ENCODE measurements at places on chromosomes 2 and 18.

- DNase-seq = no peak
Measured at GRCh38 chr18:59359576-59359952, 499 bp upstream of the LMAN1 start.

- no peak for DNase-seq
Measured at GRCh38 chr2:63872571-63873328, 31.1 kb downstream of the UGP2 start.

DNA sequence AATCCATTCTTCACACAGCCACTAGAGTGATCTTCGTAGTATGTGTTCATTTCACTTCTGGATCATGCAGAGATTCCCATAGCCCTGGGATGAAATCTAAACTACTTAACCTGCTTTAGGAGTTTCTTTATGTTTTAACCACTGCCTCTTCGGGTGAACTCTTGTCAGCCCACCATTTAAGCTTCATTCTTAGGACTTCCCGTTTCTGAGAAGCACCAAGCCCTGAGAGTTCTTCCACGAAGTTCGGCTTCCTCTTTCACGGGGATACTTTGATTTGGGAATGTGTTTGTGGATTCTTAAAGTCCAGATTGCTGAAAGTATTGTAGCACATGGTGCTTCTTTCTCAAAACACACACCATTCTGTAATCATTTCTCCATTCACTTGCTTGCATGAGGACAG, 205.0 kb downstream of the UBE2E3 start:
- no peak for DNase-seq

DNA sequence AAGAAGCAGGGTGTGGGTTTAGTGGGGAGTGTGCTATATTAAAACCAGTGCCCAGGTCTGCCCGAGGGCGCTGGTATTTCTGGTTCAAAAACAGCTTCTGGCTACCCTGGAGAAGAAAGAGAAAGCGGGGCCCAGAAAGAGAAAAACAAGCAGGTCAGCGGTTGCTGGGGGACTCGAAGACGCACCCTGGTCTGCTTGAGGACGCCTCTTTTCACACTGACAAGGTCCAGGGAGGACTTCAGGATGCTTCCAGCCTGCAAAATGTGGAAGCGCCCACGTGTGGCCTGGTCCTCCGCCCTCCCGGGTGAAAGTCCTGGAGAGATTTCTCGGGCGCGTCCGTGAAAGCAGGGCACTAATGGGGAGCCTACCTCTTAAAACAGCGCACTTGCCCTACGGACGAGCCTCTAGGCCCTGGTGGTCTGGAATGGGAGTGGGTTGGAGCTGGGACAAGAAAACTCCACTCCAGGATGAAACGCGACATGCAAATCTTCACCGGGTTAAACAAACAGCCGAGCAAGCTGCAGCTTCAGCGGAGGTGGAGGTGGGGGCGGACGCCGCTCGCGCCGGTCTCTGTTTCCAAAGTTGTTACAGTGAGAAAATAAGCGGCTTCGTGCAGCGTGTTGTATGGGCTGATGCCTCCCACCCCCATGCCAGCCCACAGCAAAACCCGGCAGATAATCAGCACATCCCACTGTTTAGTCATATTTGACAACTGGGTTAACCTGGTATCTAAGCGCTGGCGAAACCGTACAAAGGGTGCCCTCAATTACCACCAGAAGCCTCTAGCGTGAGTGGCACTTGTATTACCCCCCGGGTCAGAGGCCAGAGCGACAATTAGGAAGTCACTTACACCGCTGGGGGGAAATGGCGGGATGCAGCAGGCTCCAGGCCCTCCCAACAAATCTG, 1.1 kb upstream of the SP9 start:
- no peak for DNase-seq

- DNase-seq = no peak
Measured at GRCh38 chr2:239348563-239349452, 52.0 kb downstream of the HDAC4 start.

- no peak for DNase-seq
Measured at GRCh38 chr18:13804305-13804704, 19.6 kb upstream of the MC5R start.

DNA sequence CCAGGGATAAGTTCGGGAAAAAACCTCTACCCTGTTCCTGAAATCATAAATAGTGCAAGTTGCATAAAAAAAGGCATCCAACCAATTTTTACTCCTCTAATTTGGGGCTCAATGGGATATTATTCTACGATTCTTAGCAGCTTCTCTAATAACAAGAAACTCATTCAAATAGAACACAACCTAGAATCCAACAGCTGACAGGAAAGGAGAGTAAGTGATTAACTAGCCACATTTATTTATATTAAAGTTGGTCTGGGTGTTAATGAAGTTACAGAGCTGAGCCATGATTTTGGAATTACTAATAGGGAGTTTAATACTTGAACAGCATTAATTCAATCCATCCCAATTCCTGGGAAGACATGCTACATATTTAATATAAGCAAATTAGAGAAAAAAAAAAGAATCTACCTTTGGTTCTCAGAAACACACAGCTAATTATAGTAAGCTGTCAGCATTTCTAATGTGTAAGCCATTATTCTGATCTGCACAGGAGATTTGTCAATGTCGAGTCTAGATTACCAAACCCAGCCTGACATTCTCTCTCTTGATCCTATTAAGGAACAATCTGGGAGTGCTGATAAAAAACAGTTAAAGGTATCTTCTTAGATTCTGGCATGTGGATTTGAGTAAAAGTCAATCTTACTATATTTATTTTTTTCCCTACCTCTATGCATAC, 267.7 kb downstream of the NBAS start:
- DNase-seq = no peak

DNA sequence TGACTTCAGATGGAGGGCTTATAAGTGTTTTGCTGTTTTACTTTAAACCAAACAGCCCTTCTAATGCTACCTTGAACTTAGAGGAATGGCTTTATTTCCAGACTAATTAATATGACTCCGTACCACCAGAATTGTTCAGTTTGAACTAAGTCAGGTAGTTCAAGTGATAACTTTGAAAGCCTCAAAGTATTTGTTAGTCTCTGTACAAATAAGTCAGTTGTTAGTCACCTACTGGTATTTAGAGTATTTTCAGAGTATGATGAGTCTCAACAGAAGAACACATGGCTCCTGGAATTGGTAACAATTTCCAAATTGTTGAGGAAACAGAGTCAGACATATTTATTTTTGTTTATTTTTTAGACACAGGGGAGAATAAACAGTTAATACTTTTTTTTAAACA, 381.8 kb upstream of the NRXN1 start:
- no peak for DNase-seq

GRCh38 chr18:61466736-61467135, 133.5 kb downstream of the CDH20 start:
- no peak for DNase-seq

GRCh38 chr18:34697891-34698290, 12.2 kb upstream of the DTNA start:
- DNase-seq = no peak

GRCh38 chr18:8001711-8002301, 434.7 kb downstream of the PTPRM start:
- no peak for DNase-seq

DNA sequence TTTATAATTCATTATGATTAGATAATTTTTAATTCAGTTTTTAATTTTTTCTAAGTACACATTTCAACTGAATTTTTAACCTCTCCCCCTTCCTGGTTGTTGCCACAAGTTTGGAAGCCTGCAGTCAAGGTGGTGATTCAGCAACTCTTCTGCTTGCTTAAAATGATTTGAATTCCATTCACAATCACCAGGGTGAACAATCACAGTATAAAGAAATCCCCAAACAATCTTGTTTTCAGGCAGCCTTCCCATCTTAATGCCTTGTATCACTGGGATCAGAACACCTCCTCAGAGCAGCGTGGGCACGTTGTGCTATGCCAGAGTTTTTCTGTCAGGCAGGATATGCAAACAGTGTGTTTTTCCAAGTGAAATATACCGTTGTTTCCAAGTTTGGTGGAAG, 46.7 kb upstream of the BARD1 start:
- peak; percentile 39 for DNase-seq

DNA sequence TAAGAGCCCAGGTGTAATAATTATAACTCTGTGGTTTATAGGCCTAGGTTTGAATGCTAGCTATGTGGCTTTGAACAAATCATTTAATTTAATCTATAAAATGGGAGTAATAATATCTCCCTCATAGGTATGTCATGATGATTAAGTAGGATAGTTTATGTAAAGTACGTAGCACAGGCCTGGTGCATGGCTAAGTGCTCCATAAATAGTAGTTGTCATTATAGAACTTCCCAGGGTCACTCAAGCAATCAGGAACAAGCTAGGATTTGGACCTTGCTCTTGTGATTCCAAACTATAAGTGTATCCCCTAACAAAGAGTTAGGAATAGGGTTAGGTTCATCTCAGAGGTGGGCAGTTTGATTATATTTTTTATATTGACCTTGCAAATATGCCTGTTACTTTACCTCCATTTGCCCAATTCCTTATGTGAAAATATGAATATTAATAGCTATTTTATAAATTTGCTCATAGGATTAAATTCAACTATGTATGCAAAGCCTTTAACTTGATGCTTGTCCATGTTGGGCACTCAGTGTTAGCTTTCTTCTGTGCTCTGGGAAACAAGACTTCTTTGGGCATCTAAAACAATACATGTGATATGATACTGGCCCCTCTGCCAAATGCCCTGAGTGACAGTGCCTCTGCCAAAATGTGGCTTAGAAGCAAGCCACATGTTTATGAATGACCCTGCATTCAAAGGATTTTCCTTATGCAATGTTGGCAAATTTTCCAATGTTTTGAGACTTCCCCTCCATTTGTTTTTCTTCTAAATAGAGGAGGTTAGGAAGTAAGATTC, 353.6 kb downstream of the KIAA1328 start:
- DNase-seq = no peak

DNA sequence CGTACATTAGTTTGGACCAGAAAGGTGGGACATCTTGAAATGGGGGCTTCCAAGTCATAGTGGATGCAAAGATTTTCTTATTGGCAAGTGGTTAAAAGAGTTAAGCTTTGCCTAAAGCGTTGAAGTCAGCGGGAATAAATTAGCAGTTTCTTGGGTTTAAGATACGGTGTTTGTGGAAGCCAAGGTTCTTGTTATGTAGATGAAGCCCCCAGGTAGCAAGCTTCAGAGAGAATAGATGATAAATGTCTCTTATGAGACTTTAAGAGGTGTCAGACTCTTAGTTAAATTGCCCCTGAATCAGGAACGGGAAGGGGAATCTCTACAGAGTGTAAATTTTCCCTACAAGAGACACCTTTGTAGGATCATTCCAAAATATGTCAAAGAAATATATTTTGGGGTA, 10.9 kb upstream of the GLS start:
- DNase-seq = no peak

GRCh38 chr2:55883357-55883756, 40.2 kb downstream of the EFEMP1 start:
- DNase-seq = no peak

GRCh38 chr18:59650266-59650820, 46.9 kb downstream of the CCBE1 start:
- no peak for DNase-seq

DNA sequence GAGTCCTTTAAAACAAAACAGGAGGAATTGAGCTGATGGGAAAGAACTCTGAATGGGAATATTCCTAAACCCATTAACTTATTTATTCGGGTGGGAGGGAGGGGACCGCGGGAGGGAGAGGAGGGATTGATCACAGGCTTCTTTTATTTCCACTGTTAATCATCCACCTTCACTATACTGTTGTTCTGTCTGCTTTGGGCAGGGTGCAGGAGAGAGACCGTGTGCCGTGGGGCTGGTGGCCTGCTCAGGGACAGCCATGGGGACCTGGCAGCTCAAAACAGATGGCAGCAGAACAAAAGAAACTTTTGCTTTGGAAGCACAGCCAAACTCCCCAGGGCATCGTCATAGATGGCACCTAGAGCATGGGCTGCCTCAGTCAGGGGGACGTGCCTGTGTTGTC, 195.3 kb downstream of the MGAT5 start:
- no peak for DNase-seq

- DNase-seq = peak; percentile 54
Measured at GRCh38 chr2:96954011-96954846, 32.2 kb downstream of the FAM178B start.

GRCh38 chr2:119486886-119487285, 37.4 kb downstream of the SCTR start:
- DNase-seq = no peak

Measured in common myeloid progenitor, CD34-positive (primary cell).